Anterior cingulate cortex (tissue), 58 donors: ENCODE measurements at places on chromosomes 2 and 18.

DNA sequence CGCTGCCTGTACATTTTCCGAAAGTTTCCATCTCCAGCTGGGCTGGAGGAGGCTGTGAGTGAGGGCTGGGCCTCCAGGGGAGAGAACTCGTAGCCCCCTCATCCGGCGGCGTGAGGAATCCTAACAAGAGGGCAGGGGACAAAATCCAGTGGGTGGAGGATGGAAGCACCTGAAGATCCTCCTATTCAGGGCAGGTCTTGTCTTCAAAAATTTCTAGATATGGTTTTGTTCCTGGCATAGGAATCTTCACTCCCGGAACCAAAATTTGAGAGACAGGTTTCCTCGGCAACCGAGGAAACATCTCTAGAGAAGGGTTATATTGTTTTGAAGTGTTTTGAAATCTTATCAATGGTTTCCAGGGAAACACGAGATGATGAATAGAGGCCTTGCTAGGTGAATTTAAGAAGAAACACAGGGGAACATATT lies 136.7 kb downstream of the SH3BP4 start:
- no peak for DNase-seq

DNA sequence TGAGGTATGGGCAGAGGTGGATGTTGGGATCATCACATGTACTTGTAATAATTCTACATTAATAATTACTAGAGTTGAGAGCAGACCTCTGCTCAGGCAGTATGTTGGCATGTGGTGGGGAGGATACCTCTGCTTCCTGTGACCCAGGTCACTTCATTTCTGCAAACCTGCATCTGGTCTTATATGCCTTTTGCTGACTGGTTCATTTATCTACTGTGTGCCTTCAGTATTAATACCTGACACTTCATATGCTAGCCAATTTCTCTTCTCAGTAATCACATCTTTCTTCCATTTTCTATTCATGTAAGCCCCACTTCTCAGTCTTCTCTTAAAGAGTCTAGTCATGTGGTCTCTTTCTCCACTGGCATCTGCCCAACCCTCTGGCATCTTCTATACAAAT lies 41.1 kb upstream of the DLX2 start:
- no peak for DNase-seq

DNA sequence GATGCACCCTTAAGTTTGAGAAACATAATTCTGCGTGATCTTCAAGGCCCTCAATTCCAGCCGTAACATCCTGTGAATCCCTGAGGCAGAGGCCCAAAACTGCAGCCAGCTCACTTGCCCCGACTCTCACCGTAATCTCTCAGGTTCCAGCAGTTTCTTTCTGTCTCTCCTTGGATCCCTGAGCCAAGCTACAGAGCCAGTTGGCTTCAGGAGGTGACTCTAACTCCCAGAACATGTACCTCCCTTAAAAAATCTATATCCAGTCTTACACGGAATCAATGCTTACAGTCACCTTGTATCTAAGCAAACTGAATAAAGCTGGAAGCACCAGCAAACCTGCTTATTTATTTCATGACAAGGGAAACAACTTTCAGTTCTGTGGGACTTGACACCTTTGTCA lies 300.4 kb downstream of the SETBP1 start:
- DNase-seq, result no peak

DNA sequence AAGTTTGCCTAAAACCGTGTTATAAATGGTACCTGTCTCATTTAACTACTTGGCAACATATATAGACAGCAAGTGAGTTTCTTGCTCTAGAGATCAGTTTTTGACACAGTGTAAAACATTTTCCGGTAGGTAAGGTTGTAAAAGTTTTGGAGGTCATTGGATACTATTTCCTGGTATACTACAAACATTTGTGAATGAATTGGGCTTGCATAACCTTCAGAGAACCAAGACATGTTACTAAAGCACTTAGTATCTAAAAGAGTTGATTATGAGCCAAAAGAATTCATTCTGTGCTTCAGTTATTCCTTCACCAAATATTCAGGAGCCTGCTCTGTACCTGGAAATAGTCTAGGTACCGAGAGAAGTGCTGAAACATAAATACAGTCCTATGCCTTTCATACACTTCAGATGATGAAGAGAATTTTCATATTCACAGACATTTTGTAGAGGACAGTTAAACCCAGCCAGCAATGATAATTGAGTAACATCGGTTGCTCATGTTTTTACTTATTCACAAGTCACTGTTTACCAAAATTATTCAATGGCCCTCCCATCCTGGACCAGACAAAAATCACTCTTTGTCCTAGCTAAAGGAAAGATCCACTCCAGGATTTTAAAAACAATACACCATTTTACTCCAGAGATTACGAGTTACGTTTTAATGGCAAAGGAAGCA lies 319.4 kb upstream of the RBMS1 start:
- DNase-seq, result no peak

GRCh38 chr2:85376291-85377065 lies 21.9 kb downstream of the ELMOD3 start:
- DNase-seq, result no peak

DNA sequence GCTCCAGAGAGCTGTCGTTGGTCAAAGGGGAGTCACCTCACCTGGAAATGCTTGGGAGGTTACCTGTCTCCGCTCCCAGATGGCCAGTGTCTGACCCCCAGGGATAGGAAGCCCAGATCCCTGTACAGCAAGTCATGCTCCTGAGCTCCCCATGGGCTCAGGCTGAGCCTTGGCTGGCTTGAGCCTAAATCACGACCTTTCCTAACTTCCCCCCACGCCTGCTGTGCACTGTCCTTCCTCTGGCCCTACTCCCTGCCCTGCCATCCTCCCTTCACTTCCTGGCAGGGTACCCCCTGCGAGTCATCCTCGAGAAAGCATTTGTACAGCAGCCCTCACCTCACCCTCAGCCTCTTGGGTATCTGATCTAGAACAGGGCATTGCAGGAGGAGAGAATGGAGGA lies 9.2 kb upstream of the HDAC4 start:
- DNase-seq, result no peak

DNA sequence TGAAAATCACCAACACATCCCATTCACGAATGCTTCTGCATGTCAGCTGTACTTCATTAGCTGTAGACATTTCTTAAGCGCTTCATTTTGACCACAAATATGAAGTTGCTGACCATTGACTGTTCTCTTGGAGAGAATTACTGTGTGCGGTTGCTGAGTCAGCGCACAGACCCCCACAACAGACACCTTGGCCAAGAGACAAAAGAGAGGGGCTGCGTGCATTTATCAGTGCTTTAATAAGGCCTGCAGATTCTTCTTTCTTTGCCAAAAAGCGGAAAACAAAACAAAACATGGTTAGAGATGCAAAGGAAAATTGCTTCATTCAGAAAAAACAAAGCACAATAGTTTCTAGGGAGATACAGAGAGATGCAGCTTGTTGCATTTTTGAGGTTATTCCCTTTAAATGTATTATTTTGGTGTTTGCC lies 174.7 kb downstream of the ACKR3 start:
- no peak for DNase-seq

- no peak for DNase-seq
Measured at GRCh38 chr2:185608799-185609198, 129.8 kb upstream of the FSIP2 start.

- DNase-seq, result no peak
Measured at GRCh38 chr18:34697233-34697632, 12.9 kb upstream of the DTNA start.

DNA sequence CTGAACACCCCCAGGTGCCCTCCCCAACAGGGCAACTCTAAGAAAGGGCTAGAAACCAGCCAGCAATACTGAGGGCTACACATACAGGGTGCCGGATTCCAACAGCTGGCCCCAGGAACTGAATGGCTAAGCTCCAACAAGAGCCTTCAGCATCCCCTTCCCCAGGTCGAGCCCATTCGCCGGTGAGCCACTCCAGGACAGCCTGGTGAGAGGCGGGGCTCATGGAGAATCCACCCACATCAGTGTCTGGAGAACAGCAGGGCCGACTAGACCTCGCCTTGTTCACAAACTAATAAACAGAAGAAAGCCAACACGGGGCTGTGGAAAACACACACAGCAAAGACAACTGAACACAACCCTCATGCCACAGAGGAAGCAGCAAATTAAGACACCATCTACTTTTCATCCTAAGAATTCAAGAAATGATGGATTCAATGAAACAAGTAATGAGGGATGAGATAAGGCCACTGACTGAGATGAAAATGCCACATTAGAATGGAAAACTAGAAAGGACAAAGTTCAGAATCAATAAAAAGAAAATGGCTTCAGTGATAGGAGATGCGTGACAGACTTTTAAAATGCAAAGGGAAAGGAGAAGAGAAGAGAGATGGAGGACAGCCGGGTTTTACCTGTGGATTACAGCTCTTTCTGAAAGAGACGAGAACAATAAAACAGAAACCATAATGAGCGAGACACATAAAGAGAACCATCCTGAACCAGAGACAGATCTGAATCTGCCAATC lies 8.2 kb downstream of the PER2 start:
- DNase-seq, result no peak

DNA sequence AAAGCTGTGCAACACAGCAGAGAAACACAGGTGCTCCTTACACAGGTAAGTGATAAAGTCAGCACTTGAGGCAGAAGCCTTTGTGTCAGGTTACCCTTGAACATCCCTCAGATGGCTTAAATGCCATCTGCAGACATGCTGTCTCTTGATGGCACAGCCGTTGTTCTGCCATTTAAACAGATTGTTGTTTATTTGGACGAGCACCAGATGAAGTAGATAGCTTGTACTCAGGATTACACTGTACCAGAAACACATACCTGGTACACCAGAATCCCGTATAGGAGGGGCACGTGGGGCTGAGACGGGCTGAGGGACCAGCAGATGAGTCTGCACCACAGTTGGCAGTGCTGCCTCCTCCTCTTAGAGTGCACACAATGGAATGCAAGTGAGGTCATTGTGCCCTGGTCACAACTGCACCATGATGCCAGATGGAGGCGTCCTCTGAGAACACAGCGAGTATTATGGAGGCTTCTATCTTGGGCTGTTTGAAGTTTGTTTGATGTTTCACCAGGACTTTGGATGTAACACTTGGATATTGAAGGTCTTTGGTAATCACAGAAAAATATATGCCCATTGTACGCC lies 143.0 kb downstream of the TANC1 start:
- peak; percentile 45 for DNase-seq
